ENCODE measurements at places on chromosomes 13 and 19.

- no peaks in the 10 kb centered on the region for H3K27me3 ChIP-seq
- H3K36me3 ChIP-seq: no peaks in the 10 kb centered on the region
- no peak for DNase-seq
- H3K4me1 ChIP-seq: peaks cover 53% of the 10 kb centered on the region
- no peak overlapping the region for H3K27ac ChIP-seq
Observed at GRCh38 chr19:55652311-55653128, 2.3 kb upstream of the U2AF2 start.

DNA sequence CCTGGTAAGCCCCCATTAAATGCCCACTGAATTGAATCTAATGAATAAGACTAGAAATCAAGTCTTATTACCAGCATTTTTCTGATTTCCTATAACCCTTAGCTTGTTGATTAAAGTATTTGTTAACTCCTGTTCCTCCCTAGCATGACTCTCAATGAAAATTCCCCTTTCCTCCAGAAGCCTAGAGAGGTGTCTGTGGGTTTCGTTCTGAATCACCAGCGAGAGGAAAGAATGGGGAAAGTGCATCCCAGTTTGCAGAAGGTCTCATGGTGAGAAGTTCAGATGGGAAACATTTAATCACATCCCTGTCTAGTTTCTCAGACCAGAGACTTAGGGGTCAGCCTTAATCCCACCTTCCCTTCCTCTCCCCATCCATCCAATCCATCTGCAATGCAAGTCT lies 26.9 kb downstream of the POU2F2 start:
- no peak overlapping the region for H3K4me3 ChIP-seq
- no peak overlapping the region for H3K27ac ChIP-seq
- DNase-seq: no peak
- no peaks in the 10 kb centered on the region for H3K4me1 ChIP-seq
- peaks cover 14% of the 10 kb centered on the region for H3K27me3 ChIP-seq

- no peak overlapping the region for H3K27ac ChIP-seq
- H3K4me3 ChIP-seq: no peak overlapping the region
- H3K36me3 ChIP-seq: no peaks in the 10 kb centered on the region
- DNase-seq: no peak
- H3K4me1 ChIP-seq: no peaks in the 10 kb centered on the region
Observed at GRCh38 chr13:47548294-47548840, 452.7 kb downstream of the SUCLA2 start.

DNA sequence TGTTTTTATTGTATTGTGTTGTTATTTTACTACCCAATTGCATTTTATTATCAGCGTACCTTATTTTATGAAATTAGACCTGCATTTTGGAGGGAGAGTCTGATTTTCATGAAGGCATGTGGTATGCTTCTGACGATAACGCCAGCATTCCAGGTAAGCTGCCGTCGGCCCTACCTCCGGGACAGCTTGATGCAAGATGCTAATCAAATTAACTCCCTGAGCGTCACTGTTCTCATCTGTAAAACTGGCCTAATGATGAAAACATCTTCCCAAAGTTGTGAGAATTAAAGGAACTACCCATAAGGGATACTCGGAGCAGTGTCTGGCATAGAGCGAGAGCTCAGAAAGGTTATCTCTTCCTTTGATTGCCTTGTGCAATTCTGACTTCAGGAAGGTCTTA lies 12.9 kb upstream of the LAIR2 start:
- H3K36me3 ChIP-seq: no peaks in the 10 kb centered on the region
- no peak overlapping the region for H3K27ac ChIP-seq
- H3K4me3 ChIP-seq: no peak overlapping the region

GRCh38 chr13:113022745-113023574 lies 53.9 kb downstream of the MCF2L start:
- no peaks in the 10 kb centered on the region for H3K36me3 ChIP-seq
- H3K27ac ChIP-seq: no peak overlapping the region
- no peak overlapping the region for H3K4me3 ChIP-seq
- DNase-seq: peak; percentile 46
- H3K4me1 ChIP-seq: no peaks in the 10 kb centered on the region
